Stimulated activated CD4-positive, alpha-beta T cell treated with anti-CD3 and anti-CD28 coated beads, Interleukin-15, amount 100 ng/mL, for 1 hour (primary cell): ENCODE measurements at places on chromosomes 7 and 10.
A peak's percentile ranks its signal among the peaks of the same experiment; 100 is the strongest.

- DNase-seq: no peak
Observed at GRCh38 chr7:148398844-148399365, 191.7 kb upstream of the C7orf33 start.

DNA sequence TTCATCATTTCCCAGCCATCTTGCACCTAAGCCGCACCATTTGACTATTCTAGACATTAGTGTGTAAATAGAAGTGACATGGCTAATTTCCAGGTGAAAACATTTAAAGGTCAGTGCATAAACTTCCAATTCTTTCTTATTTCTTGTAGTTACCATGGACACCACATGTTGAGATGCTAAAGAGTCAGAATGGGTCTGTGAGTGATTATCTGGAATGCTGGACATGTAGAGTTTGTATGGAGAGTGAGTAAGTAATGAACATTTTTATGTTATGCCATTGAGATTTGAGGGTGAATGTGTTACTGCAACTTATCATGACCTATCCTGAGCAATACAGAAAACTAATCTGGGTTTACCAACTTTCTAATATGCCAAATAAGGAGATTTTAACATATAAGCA, 60.4 kb downstream of the MEOX2 start:
- DNase-seq: no peak

- DNase-seq: no peak
Observed at GRCh38 chr10:86770412-86770960, 14.1 kb downstream of the BMPR1A start.

DNA sequence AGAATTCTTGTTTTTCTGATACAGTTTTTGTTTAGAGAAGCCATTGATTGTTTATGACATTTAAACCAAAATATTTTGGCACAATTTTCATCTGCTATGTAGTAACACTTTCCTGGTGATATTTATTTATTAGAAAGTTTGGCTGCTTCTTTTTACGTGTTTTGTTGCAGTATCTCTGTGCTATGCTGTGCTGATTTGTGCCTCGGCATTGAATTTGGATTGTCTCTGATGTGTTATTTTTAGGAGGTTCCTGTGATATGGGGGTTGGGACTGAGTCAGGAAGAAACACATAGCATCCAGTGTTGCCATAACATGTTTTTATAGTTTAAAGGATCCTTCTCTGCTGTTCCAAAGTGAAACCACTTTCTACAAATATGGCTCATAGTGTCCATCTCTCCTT, 1197.7 kb upstream of the LRRN3 start:
- DNase-seq: no peak

- no peak for DNase-seq
Observed at GRCh38 chr10:34587002-34587679, 228.0 kb downstream of the PARD3 start.

GRCh38 chr10:69896606-69897231, 95.0 kb downstream of the COL13A1 start:
- no peak for DNase-seq

DNA sequence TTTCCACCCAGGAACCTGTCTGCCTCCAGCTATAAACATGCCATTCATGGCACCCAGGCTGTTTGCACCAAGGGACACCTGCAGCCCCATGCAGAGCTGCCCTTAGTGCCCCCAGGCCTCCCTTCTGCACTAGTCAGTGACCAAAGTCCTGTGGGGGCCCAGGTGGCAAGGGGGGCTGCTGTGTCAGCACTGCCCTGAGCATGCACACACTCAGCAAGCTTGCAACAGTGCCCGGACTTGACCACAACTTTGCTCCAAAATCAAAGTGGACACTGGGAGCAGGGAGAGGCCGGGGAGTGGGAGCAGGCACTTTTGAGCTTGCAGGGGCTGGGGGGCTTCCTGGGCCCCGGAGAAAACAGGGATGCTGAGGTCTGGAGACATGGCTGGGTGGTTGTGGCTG, 192.9 kb upstream of the MBL2 start:
- no peak for DNase-seq

- DNase-seq: no peak
Observed at GRCh38 chr7:70701477-70701876, 430.5 kb upstream of the GALNT17 start.

- DNase-seq: no peak
Observed at GRCh38 chr10:32942081-32942480, 15.9 kb downstream of the ITGB1 start.

DNA sequence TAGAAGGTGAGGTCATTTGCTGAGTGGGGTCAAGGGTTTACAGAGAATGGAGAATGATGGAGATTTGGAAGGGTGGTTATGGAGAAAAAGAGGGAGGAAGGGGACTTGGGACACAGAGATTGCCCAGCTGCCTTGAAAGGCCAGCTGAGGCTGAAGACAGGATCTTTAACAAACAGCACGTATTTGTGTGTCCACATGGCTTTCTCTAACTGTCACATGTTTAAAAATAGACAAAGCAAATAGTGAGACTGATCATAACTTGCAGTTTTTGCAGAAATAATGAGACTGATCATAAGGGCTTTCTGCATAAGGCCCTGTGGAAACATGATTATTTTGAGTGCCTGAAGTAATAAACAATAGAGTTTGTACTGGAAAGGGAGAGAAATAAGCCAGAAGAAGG, 212.7 kb downstream of the HDAC9 start:
- DNase-seq: no peak

DNA sequence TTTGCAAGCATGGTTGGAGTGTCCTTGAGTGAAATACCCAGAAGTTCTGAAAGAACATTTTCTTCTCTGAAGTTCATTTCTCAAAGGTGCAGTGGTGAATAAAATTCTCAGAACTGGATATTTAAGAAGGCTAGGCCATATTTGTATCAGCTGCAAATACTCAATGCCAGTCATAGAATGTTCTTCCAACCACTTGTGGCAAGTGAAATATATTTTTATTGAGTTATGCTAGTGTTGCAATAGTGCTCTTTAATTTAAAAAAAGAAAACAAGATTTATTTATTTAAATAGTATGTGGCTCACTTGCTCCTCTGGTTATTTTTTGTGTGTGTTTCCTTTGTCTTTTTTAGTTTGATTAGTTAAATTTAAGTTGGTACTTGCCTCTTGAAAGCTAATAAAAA, 64.5 kb downstream of the PALS2 start:
- DNase-seq: no peak

DNA sequence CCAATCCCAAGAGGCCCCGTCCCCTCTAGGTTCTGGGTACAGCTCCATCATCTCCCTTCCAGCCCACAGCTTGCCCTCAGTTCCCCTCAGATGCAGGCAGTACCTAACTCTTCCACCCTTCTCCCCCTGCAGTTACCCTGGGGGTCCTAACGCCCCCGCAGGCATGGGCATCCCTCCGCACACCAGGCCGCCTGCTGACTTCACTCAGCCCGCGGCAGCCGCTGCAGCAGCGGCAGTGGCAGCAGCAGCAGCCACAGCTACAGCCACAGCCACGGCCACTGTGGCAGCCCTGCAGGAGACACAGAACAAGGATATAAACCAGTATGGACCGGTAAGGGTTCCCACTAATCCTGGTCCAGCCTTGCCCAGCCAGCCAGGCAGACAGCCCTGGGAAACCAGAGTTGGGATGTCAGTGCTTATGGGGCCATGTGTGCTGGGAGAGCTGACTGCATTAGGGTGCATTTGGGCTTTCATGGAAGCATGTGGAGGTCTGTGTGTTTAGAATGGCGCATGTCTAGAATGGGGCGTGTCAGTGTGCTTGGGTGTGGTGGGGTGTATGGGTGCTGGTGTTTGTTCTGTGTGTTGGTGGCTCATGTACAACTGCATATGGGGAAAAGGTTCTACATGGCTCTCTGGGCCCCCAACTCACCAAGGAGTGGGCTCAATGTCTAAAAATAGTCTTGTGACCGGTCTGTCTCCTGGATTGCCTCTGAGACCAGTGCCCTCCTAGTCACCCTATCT, 55.1 kb upstream of the PPIF start:
- no peak for DNase-seq

DNA sequence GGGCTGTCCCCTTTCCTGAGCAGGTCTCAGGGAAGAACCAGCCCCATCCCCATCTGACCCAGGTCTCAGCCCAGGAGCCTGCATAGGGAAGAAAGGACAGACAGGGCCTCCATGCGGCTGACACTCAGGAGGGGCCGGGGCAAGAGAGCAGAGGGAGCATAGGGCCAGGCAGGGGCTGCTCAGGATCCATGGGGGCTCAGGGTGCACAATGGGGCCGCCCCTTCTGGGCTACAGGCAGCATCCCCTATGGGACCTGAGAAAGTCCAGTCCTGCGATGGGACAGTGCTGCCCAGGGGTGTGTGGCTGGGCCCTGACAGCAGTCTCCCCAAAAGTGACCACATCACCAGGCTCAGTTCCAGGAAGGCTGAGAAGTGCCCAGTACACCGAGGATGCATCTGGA, 32.7 kb upstream of the ZNF735 start:
- DNase-seq: no peak

DNA sequence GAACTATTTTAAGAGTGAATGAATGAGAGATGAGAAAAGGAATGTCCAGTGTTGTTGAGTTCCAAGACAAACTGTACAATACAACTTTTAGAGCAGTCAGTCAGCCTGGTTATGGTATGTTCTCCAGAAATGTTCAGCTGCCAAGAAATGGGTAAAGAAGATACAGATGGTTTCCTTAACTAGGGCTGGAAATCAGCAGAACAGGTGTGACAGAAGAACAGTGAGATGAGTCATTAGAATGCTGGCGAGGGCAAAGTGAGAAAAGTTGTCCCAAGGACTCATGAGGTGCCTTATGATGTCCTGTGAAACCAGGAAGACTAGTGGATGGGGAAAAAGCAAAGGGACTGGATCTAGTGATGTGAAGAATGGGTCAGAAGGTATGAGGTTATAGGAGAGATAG, 20.8 kb upstream of the SEPTIN7 start:
- no peak for DNase-seq

GRCh38 chr10:70603449-70603801, 884 bp upstream of the PRF1 start:
- no peak for DNase-seq

GRCh38 chr7:142176901-142177300, 65.4 kb downstream of the MGAM2 start:
- no peak for DNase-seq

GRCh38 chr10:7583626-7584025, 83.1 kb downstream of the ITIH5 start:
- DNase-seq: no peak

DNA sequence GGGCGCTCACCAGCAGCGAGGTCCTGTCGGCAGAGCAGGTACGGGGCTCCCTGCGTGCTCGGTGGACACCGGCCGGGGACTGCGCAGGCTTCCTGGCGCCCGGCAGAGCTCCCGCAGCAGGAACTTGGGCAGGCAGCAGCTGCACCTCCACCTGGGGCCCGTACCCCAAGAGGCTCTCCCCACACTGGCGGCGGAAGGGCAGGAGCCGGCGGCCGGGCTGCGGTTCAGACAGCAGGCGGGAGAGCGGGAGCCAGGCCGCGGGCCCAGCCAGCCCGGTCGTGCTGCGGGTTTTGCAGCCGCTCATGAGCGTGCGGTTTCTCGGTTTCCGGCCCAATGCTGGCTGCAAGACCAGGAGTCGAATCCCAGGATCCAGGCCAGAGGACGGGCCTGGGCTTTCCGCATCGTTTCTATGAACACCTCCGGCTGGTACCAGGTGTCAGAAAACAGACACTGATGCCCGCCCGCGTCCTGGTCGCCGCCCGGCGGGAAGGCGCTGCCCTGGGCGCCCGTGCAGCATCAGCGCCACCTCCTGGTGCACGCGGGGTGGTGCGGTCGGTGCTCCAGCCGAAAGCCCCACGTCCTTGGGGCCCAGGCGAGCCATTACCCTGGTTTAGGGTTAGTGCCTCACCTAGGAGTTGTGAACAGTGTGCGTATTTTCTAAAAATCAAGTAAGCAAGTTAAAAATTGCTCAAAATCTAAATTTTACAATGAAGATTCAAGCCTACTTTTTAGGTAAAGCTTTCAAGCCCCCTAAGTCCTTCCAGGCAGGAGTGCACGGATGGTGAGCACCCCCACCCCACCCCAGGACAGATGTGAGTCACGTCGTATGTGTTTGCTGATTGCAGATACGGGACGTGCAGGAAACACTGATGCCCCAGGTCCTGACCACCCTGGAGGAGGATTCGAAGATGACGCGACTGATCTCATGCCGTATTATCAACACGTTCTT, 47.4 kb upstream of the PRKAR1B start:
- peak; percentile 57 for DNase-seq

DNA sequence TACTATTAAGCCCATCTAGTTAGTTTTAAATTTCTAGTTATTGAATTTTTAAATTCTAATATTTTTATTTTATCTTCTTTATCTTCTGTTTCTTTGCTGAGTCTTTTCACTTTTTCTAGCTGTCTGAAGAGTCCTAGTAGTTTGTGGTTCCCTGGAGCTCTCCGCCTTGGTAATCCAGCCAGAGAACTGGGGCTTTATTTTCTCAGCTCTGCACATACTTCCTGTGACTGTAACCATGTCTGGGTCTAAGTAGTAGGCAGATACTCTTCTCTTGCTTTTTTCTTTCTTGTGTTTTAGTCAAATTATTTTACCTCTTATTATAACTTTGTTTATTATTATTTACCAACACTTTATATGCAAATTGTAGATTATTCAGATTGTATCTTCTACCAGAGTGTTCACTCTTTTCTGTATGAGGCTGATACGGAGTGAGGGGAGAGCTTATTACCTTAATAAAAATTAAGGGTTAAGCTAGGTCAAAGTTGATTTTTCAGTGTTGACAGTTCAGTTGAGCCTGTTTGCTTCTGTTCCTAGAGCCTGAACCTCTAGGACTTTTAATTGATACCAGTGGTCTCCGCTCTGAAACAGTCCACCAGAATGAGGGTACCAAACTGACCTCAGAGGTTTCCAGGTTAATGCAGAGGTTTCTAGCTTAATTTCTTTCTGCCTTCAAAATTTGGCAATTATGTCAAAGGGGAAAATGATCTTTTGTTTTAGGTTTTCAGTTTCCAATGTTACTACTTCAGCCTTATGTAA, 155.4 kb downstream of the ADK start:
- no peak for DNase-seq

DNA sequence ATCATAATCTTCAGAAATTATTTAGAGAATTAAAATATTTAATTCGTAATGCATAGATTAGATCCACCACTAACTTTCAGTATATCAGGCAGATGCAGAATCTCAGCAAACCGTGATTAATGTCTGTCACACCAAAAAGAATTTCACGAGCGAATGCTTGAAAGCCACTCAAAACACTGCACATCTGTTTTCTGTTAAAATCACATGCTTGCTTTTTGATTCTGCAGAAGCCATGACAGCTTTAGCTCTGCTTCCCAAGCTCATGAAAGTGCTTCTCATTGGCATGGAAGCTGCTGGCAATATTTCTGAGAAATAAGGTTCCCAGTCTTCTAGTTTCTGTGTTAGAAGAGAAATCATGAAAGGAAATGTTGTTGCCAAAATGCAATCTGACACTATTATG, 837.8 kb upstream of the LRRN3 start:
- DNase-seq: no peak

- DNase-seq: no peak
Observed at GRCh38 chr10:95531994-95532399, 29.2 kb downstream of the SORBS1 start.

GRCh38 chr10:97522937-97523336, 24.2 kb downstream of the UBTD1 start:
- no peak for DNase-seq
